ENCODE measurements at places on chromosomes 7 and 10.
A peak's percentile ranks its signal among the peaks of the same experiment; 100 is the strongest.

GRCh38 chr10:79155301-79156081 is 86.7 kb downstream of the ZMIZ1 start:
- no peak for DNase-seq

- DNase-seq: no peak
Observed at GRCh38 chr10:14491811-14492210, 161.1 kb upstream of the FRMD4A start.

DNA sequence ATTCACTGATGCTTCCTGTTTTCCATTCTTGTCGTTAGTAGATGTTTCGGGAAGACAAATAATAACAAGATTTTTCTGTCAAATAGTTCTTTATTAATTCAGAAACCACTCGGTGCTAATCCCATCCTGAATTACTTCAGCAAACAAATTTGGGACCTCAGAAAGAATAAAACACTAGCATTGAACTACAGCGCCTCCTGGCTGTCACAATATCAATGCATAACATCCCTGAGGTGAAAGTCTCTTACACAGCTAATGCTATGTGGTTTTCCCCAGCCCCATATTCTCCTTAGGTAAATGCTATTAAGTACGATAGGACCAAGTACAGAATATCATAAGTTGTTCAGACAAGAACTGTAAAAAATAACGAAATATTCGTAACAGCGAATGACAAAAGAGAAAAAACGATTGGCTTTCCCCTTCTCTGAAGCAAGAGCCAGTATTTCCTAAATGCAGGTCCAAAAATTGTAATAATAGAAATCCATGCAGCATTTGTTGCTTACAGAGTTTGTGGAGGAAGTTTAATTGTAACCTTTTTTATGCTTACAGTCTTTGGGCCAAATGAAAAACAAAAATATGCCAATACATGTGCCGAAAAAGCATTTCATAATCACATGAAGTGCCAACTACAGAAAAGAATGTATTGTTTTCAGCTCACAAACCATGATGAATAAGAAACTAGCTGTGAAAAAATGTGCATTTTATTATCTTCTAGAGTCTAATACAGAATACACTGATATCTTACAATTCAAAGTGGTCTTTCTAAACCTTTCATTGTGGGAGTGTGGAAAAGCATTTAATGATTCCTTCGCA is 47.3 kb downstream of the MYPN start:
- DNase-seq: peak; percentile 35

GRCh38 chr10:126270111-126270510 is 118.2 kb downstream of the ADAM12 start:
- DNase-seq: no peak

- DNase-seq: no peak
Observed at GRCh38 chr10:88755753-88756152, 4.1 kb upstream of the LIPN start.

DNA sequence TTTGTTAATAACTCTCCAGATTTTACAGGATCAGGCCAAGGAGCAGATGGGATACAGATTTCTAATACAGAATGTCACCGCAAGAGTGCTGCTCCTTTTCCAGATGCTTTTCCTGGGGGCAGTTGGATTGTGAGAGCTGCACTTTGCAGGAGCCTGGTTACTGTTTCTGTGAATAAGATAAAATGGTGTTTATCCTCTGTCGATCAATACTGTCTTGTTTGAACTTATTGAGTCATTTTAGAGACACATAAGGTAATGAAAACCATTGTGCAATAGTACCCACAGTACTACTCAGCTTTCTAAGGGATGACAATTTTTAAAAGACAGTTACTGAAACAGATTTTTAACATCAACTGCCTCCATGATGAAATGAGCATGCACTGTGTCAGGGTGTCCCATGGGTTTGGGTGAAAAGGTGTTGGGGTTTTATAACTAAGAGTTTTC is 2.9 kb downstream of the A1CF start:
- DNase-seq: no peak

DNA sequence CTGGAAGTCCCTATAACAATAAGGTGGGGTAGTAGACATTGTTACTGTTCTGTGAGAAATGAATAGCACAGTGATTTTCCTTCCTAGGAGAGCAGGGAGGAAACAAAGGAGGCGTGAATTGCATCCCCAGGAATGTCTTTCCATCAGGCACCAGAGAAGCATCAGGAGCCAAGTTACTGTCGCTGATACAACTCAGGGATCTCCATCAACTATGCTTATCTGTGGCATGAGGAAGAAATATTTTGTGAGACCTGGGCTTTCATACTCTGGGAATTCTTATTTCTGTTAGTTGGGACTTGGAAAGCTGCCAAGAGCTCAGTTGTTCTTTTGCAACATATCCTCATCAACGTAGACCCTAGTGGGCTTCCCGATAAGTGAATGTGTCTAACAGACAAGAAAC is 622.3 kb downstream of the SUGCT start:
- no peak for DNase-seq

- DNase-seq: no peak
Observed at GRCh38 chr7:134522601-134523000, 4.8 kb upstream of the AKR1B10 start.

DNA sequence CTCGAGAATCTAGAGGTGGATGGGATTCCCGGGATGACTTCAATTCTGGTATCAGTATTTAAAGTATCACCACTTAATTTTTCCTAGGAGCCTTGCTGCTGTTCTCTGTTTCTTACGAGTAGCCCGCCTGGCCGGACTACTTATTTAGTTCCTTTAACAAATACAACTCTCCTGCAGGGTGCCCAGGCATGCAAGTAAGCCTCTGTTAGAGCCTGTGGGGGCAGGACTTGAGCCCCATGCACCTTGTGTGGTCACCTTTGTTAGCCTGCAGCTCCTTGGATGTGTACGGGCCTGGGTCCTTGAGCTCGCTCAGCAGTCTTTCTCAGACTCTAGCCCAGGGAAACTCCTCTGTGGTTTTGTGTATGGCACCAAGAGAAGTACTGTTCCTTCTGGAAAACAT is 16.1 kb downstream of the EIF4H start:
- DNase-seq: no peak

GRCh38 chr10:4270116-4270515 is 485.1 kb upstream of the KLF6 start:
- no peak for DNase-seq

DNA sequence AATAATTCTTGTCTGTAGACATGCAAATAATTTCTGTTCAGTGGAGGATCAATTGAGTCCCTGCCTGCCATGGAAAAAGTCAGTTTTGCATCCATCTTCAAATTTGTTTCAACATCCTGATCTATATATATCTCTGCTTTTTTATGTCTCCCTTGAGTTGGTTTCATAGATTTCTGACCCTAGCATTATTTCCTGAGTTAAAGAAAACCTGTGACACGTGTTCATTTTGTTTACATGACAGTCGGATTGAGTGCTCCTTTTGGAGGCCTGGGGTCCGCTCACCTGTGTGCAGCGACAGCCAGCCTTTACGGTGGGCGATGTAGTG is 674 bp downstream of the MRPS24 start:
- no peak for DNase-seq

DNA sequence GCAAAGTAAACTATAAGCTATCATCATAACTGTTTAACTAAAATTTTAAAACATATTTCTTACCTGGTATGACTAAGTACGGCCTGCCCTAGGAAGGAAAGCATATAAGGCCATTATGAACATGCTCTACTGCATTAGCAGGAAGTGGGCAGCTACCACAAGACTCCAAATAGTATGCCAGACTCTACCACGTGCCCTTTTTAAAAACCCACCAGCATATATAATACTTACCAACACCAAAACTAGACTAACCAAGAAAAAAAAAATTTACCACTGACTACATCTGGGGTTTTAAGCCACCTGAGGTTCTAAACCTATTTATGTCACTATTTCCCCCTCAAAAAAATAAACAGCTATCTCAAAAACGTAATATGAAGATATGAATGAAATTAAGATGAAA is 30.1 kb downstream of the NUDCD3 start:
- DNase-seq: no peak

DNA sequence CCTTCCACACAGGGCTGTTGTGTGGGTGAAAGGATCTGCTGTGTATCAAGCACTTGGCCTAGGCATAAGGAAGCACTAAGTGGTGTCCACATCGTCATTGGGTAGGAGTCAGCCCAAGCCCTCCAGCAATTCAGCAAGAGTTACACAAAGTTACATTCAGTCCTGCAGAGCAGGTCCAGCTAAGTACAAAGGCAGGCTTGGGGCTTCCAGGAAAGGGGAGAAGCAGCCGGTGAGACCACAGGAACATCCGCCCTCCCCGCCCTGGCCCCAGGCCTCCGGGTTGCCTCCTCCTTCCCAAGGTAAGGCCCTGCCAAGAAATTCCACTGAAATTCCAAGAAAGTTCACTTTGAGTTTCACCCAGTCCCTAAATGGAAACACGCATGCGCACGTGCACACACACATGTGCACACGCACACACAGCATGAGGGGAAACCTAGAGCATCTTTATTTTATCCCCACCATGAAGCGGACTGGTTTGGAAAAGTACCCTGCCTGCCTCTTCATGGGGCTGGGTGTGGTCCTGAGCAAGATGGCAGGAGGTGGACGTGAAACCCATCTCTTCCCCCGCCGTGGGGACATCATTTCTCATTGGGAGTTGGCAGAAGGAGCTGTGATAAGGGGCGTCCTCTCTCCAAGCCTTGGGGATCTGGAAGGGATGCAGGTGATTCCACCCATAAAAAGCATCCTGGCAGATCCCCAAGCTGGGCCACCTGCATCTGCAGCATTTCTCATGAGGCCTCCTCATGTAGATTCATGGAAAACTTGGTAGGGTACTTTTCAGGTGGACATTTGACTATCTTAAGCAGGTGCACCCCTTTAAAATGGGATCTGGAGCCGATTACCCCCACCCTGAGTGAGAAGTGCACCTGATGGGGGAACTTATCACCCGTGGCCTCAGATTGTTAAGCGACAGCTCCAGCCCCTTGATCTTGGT is 69.1 kb upstream of the NANOS1 start:
- DNase-seq: no peak

- DNase-seq: no peak
Observed at GRCh38 chr7:142337054-142338001, 79.5 kb upstream of the PRSS58 start.

DNA sequence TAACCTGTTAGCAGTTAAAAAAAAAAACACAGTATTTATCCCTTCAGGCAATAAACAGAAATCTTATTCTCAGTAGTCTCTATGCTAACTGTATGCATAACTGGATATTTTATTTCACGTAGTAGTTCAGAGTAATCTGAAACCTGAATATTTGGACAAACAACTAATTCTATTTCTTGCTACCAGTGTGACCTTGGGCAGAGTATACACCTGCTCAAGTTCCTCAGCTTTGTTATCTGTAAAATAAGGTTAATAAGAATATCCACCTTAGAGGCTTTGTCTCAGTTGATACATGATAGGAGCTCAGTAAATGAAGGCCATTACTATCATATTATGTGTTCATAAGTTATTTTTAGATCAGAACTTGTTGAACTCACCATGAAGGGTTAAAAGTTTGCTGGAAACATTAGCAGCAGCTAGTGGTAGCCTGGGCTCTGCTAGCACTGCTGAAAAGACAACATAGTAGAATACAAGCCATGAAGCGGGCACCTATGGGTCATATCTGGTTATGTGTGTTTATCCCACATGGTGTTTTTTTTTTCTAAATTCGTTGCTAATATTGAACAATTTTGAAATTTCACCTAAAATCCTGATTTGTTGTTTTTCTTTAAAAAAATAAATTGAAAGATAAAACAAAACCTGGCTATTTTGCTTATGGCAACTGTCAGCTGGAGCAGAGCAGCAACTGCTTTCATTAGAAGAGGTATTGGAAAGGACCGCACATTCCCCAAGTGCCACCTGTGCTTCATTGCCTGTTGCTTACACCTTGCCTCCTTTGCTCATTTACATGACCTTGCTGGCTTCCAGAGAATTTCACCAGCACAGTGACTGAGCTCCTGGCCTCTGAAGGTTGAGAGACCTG is 303.0 kb downstream of the PRKG1 start:
- no peak for DNase-seq

DNA sequence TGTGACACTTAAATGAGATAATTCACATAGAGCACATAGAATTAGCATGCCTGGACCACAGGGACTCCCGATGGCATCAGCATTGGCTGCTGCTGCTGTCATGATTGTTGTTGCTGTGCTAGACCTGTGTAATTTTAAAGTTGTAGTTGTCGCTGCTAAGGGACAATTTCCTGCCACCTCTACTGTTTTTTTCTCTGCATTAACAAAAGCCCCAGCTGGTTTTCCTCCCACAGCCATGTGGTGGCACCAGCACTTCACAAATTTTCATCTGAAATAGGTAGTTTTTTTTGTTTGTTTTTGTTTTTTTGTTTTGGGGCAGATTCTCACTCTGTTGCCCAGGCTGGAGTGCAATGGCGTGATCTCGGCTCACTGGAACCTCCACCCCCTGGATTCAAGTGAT is 25.4 kb upstream of the PRXL2A start:
- DNase-seq: no peak

DNA sequence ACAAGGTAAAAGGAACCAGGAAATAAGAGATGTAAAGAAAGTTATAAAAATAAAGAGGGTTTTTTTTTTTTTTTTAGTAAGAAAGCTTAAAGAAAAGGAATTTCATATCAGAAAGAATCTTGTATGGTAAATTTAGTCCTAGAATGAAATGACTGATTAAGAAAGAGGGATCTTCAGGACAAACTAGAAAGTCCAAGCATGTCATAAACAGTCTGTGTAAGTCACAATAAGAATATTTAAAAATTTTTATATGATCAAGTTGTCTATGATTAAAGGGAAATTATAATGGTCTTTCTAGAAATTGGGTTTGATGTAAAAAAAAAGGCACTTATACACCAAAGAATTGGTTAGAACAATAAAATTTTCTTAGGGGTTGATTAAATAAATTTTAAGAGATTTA is 289.5 kb downstream of the XPNPEP1 start:
- no peak for DNase-seq

- no peak for DNase-seq
Observed at GRCh38 chr10:37739181-37739580, 118.2 kb downstream of the ZNF248 start.

DNA sequence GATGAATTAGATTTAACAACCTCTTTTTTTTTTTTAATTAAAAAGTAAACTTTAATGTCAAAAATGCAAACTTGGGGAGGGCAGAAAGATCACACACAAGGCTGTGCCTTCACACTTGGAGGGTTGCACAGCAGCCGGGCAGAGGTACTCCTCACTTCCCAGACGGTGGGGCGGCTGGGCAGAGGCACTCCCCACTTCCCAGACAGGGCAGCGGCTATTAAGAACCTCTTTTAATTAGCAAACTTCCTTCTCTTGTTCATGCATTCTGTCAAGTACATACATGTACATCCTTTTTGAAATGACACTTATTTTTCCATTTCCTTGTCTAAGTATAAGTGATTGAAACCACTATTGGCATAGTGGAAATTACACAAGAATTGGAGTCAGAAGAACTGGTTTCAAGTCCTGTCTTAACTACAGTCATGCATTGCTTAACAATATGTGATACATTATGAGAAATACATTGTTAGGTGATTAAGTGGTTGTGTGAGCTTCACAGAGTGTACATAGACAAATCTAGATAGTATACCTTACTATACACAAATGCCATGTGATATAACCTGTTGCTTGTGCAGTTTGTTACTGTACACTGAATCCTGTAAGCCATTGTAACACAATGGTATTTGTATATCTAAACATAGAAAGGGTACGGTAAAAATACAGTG is 26.5 kb downstream of the BTRC start:
- no peak for DNase-seq

- DNase-seq: no peak
Observed at GRCh38 chr10:44056967-44057805, 327.7 kb downstream of the CXCL12 start.

All from activated CD4-positive, CD25-positive, alpha-beta regulatory T cell treated with anti-CD3 and anti-CD28 coated beads, Interleukin-2, amount 50 U/mL, for 72 hours (primary cell).